Activated CD4-positive, alpha-beta T cell treated with anti-CD3 and anti-CD28 coated beads, Interleukin-2, amount 50 U/mL, for 16 hours (primary cell): ENCODE measurements at places on chromosomes 6 and 20.

GRCh38 chr6:167116109-167116837 lies 6.6 kb upstream of the CCR6 start:
- no peak for DNase-seq

DNA sequence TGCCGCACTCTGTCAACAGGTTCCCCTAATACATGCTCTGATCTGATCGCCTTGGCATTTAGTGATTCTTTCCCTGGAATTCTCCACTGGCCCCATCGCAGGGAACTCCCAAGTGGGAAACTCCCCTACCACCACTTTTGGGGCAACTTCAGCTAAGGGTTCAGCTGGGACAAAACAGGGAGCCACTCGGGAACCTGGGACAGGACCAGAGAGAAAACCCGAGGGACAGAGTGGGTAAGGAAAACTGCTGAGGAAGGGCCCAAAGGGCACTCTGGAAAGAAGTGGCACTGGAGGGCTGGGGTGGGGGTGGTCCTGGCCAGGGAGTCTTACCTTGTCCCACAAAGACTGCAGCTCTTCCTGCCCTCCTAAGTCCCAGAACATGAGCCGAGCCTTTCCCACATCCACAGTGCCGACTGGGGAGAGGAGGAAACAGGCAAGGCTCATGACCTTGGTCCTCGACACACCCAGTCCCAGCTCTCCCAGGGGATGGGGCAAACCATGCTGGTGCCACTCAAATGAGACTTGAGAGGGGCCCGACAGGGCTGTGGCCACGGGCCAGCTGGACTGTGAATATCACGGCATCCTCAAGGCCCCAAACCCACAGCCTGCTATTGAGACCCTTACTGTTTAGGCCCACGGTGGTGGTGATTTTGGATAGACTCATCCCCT lies 1.6 kb downstream of the ARFRP1 start:
- no peak for DNase-seq

DNA sequence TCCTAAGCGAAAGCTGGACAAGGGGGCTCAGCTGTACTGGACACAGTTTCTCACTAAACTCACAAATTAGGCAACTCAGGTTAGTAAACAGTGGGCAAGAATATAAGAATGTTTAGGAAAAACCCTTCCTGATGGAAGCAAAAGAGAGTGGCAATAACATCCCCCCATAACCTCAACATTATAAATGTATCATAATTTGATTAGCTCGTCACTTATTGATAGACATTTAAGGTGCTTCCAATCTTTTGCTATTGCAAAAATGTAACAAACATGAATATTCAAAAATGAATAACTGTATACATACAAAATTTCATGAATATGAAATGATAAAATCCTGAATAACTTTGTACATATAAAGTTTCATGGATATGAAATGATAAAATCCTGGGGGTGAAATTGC lies 415.7 kb downstream of the EPM2A start:
- no peak for DNase-seq

- no peak for DNase-seq
These were observed 444.2 kb downstream of the HTR1B start for GRCh38 chr6:77019081-77019480.

DNA sequence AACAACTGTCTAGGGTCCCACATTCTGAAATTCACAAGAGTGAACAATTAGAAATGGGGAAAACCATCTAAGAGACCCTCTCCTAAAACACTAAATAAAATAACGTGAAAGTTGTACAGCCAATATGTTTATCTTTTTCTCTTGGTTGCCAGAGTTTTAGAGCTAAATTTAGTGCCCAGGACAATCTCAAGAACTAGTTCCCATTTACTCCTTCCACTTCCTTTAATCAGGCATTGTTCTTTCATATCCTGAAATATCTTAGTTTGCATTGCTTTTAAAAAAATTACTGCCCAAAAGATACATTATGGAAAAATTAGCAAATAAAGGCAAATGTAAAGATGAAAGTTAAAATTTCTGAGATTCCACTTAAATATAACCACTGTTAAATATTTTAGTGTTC lies 33.1 kb upstream of the UBR2 start:
- no peak for DNase-seq

DNA sequence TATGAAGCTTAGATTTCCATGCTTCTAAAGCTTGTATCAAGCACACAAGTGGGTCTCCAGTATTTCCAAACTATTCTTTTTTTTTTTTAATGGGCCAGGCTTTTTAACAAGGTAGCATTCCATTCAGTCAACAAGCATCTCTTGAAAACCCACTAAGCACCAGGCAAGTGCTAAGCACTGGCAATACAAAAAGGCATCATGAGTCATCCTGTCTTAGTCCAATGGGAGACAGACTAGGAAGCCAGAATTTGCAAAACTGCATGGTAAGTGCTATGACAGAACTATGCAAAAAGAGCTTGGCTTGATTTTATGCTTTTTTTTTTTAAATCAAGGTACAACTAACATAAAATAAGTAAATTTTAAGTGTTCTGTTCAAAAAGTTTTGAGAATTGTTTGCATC lies 109.3 kb upstream of the DST start:
- DNase-seq: no peak

DNA sequence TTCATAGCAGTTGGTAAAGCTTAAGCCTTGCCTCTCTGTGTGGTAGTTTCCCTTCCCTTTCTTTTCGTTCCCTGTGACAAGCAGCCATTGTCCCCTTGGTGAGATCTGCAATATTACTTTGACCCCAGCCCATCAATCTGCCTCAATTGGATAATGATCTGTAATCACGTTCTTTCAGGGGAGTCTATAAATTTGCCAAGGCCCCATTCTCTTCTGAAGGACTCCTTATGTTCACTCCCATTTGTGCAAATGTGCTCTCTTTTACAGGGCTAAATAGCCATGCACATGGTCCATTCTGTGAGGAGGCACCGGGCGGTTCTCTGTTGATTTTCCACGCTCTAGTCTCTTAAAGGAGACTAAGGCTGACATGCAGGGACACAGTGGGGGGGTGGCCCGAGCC lies 660.4 kb upstream of the SLC35B3 start:
- DNase-seq: no peak

- no peak for DNase-seq
These were observed 867 bp downstream of the EBF4 start for GRCh38 chr20:2693286-2694007.
